Stimulated activated CD4-positive, alpha-beta T cell treated with anti-CD3 and anti-CD28 coated beads, TNF-alpha, amount 100 ng/mL, for 24 hours (primary cell): ENCODE measurements at places on chromosomes 6 and 20.

DNA sequence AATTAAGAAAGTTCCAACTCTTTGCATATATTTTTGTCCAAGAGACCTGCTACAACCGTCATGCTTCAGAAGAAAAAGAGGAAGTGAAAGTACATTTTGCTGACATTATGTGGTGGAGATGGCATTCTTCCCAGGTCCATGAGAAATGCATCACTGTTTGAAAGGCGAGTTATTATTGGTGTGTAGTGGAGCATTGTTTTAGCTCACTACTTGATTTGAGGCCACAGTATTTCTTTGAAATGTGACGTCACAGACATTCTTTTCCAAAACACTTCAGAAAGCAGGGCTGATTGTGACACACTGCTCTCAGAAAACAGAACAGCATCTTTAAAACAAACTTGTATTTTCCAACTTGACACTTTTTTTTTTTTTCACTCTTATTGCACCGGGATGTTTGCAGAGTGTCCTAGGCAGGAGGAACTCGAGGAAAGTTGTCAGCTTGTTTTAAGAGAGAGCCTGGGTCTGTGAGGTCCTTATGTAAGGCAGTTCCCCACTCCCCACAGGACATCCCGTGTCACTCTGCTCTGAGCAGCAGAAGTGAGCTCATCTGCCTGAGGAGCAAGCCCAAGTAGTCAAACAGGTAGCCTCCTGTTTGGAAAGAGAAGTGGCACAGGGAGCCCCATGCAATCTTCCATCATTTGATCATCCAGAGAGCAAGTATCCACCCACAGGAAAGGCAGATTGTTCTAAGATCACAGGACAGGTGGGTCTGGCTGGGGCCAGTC is 1.1 kb downstream of the SPTLC3 start:
- no peak for DNase-seq

GRCh38 chr20:63148696-63149095 is 67.2 kb downstream of the YTHDF1 start:
- no peak for DNase-seq

DNA sequence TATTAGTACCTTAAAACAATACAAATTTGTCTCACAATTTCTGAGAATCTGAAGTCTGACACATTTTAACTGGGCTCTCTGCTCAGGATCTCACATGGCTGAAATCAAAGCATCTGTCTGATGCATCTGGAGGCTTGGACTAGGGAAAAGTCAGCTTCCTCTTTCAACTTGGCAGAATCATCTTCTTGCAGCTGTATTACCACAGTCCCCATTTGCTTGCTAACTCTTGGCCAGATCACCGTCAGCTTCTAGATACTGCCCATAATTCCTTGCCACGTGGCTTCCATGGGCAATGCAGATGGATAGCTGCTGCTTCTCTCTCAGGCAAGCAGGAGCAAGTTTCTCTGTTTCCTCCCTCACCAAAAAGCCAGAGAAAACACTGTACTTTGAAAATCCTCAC is 1106.4 kb upstream of the CITED2 start:
- no peak for DNase-seq

DNA sequence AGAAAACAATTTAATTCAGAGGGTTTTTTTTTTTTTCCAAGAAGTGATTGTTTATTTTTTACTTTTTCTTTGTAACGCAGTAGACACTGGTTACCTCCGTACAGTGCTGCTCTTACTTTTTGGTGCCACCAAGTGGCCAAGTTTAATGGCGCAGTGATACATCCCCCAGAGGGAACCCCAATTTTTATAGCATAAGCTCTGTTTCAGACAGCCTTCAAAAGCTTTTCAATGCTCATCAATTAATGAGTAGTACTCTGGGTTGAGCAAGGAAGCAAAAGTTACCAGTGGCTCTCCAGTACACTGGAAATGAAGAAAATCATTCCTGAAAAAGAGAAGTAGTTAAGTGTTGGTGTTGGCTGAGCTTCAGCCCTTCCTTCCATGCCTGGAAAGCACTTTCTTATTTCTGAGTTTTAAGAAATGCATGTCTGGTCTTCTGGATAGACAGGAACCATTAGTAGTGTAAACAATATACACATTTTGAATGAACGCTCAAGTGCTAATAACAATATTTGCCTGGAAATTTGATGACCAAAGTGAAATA is 129.1 kb upstream of the SMLR1 start:
- peak; percentile 31 for DNase-seq

- no peak for DNase-seq
Observed at GRCh38 chr6:85490516-85491248, 40.8 kb downstream of the NT5E start.

- DNase-seq: no peak
Observed at GRCh38 chr6:142900227-142900971, 44.6 kb downstream of the HIVEP2 start.

DNA sequence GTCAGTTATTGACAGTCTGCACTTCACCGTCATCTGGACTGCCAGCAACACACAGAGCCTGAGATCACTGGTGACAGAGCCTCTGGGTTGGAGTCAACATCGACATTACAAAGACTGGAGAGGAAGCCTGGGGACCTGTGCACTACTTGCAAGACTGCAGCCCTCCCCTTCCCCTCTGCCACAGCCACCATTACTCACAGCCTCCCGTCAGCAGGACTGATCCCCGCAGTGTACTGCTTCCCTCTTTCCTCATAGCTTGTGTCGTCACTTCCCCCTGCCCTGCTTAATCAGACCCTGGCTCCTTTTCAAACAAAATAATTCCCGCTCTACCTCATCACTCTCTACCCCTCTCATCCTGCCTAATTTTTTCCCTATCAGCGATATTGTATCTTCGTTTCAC is 235.5 kb upstream of the KCNQ5 start:
- DNase-seq: no peak

DNA sequence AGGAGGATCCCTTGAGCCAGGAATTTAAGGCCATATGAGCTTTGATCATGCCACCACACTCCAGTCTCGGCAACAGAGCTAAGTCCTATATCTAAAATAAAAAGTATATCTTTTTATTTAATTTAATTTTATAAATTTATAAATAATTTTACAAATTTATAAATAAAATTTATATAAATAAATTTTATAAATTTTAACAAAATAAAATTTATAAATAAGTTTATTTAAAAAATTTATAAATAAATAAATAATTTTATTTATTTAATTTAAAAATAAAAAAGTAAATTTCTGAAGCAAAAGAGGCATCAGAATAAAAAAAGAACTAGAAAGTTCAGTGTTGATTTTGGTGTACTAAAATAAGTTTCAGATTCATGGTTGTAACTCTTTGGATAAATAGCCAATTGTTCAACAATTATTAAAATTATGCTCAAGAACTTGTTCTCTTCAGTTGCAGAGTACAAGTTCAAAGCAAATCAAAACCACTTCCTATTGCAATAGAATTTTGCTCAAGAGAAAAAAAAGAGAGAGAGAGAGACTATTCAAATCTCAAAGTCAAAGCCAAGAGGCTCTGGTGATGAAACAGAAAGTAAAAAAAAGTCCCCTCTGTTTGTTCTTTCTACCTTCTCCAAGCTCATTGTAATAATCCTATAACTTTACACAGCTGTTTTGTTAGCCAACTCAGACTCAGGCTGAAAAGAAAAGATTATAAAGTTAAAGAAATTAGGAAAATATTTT is 547.5 kb upstream of the ADGRB3 start:
- DNase-seq: no peak

GRCh38 chr6:34260576-34261267 is 11.9 kb upstream of the SMIM29 start:
- DNase-seq: no peak

- no peak for DNase-seq
Observed at GRCh38 chr20:36768768-36769430, 4.7 kb downstream of the DSN1 start.

DNA sequence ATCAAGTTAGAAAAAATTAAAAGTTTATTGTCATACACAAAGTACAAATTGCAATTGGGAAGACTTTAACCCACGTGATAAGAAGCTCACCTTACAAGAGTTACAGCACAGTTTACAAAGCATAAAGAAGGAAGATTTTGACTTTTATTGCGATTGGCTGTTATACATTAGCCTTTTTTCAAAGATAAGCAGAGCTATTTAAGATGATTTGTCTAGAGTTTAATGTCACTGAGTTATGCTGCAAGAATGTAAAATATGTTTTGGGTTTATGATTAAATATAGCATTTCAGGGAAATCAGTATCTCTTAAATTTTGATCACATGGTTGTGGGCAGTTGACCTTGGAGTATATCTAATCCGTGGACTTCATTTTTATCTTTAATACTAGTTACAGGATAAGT is 664.2 kb upstream of the PTCHD4 start:
- no peak for DNase-seq

DNA sequence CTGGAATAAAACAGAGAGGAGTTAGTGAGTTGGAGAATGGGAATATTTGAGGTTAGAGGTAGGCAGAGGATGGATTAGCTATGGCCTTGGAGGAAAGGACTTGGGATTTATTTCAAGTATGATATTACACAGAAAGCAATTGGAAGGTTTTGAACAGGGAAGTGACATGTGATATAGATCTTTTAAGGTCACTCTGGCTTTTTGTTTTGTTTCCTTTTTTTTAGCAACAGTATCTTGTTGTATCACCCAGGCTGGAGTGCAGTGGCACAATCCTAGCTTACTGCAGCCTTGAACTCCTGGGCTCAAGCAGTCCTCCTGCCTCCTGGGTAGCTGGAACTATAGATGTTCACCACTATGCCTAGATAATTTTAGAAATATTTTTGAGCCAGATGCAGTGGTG is 190.3 kb downstream of the UTRN start:
- no peak for DNase-seq

- DNase-seq: no peak
Observed at GRCh38 chr20:53657279-53657678, 63.6 kb upstream of the ZNF217 start.

- DNase-seq: no peak
Observed at GRCh38 chr6:132483779-132484679, 28.9 kb downstream of the STX7 start.

DNA sequence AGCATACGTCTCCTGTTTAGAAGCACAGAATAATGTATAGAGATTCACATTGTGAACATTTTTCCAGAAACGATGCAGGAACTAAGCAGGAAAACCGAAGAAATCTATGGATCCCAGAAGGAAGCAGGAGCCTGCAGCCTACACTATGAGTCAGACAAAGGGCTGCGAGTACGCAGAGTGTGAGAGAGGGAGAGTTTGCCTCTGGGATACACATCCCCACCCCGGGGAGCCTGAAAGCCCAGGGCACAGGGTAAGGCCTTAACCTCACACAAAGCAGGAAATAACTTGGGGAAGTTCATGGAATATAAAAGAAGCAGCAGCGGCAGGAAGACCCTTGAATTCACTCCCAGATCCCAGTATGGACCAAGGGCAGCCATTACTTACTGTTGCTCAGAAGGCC is 842.1 kb upstream of the MANEA start:
- DNase-seq: no peak

- DNase-seq: no peak
Observed at GRCh38 chr6:150297327-150298029, 71.3 kb upstream of the IYD start.

DNA sequence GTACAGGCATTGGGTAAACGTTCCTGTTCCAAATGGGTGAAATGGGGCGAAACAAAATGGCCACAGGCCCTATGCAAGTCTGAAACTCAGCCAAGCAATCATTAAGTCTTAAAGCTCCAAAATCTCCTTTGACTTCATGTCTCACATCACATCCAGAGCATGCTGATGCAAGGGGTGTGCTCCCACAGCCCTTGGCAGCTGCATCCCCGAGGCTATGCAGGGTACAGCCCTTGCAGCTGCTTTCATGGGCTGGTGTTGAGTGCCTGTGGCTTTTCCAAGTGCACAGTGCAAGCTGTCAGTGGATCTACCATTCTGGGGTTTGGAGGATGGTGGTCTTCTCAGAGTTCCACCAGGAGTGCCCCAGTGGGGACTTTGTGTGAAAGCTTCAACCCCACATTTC is 270.0 kb upstream of the CDYL start:
- DNase-seq: no peak

DNA sequence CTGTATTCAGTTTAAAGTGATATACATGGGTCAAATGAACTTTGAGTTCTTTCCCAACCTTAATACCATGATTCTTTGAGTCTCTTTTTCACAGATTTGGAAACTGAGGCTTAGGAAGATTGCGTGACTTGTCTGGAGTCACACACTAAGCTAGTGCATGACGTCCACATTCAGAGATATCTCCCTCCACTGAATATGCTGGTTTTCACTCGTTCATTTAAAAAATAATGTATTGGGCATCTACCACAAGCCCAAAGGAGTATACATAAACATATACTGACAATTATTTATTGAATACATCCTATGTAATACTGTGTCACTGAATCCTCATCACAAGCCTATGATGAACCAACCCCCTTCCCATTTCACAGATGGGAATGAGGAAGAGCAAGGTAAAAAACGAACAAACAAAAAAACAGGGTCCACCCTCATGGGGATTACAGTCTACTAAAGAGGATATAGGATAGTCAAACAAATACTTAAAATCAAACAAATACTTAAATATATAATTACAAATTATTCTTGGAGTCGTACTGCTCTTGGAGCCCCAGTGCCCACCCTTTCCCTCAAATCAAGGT is 611 bp upstream of the TM9SF4 start:
- no peak for DNase-seq

GRCh38 chr6:77633993-77634715 is 18.7 kb upstream of the MEI4 start:
- no peak for DNase-seq

GRCh38 chr6:32216998-32217397 is 6.9 kb downstream of the NOTCH4 start:
- no peak for DNase-seq

DNA sequence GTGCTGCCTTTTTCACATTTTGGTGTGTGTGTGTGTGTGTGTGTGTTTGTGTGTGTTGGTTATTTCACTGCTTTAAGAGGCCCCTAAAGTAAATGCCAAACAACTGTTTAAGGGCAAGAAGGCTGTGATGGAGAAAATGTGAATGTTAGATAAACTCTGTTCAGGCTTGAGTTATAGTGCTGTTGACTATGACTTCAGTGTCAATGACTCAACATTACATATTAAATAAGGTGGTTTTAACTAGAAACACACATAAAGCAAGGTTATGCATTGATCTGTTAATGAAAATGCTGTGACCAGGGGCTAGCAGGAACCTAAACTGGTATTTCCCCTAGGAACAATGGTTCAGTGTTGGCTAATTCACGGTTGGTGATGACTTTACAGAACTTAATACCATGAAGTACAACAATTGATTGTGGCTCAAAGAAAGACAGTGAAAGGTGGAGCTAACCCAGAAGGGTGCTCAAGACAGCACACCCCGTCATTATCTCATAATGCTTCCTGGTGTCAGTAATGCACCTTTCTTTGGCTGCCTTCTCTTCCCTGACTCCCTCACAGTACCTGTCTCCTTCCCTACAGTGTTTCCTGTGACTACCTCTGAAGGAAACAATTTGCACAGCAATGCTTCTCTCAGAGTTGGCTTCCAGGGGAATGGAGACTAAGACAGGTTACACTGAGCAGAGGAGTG is 116.1 kb downstream of the RIN2 start:
- no peak for DNase-seq
